CD4-positive, alpha-beta T cell treated with Interleukin-15 for 4 hours (primary cell): ENCODE measurements at places on chromosomes 7 and 10.

GRCh38 chr10:98858525-98858924 is 377.1 kb downstream of the HPSE2 start:
- DNase-seq, result no peak

DNA sequence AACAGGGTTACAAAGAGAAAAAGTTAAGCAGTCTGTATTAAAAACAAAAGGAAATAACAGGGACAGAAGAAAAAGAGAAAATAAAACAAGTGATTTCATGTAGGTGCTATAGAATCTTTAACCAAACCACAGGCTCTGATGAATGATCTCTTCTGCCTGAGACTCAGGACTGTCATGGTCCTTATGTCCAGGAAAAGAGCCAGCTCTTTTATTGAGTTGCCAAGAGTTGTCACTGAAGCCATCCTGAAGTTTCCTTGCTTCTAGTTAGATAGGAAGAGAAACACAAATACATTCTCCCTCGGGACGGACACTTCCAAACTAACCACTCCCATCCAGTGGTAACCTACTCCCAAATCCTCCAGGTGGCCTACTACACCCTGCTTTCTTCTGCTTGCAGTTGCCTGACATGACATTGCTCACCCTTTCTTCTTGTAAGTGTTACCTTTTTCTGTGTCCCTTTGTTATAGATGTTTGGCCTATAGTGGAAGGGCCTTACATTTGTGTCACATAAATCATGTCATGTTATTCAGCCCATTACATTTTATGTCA is 346.7 kb downstream of the NRG3 start:
- no peak for DNase-seq

GRCh38 chr10:69278446-69278963 is at the start of gene HK1:
HK1 (plus strand) TSS chr10:69278496.
- DNase-seq, result no peak

GRCh38 chr7:38512704-38513103 is 118.5 kb downstream of the AMPH start:
- no peak for DNase-seq

- no peak for DNase-seq
Measured at GRCh38 chr10:57102236-57102635, 741.2 kb upstream of the ZWINT start.

- DNase-seq, result peak; percentile 85
Measured at GRCh38 chr10:3782451-3783315, 2.3 kb downstream of the KLF6 start.

- peak; percentile 9 for DNase-seq
Measured at GRCh38 chr7:66631471-66631870, 2.8 kb downstream of the KCTD7 start.

DNA sequence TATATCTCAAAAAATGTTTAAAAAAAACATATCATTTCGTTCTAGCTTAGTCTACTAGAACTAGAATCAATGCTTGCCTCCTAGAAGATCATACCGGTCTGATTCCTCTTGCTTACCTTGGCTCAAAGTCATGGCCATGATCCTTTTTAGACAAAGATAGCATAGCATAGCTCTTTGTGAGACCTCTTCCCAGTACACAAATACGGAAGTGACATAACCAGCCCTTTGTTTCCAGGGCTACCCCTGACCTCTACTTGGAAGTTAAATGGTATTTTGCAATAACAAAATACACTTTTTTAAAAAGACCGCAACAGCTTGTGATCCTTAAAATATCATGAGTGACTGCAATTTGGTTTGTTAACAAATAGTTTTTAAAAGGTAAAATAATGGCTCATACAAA is 130.7 kb upstream of the NOBOX start:
- DNase-seq, result no peak

DNA sequence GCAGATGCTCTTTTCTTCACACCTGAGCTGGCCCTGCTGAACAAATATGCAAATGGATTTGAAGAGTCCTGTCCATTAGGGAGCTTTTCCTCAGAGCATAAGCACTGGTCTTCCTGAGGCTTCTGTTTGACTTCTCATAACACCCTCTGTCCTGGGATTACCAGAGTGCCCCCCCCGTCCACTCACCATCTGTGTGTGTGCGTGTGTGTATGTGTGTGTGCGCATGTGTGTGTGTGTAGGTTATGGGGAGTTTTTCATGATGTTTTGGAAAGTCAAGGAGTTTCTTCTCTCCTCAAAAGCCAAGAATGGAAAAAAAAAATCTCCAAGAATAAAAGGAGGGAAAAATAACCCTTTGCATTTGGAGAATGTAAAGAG is 57.7 kb upstream of the COMTD1 start:
- DNase-seq, result no peak

- DNase-seq, result no peak
Measured at GRCh38 chr10:42690449-42691360, 52.3 kb upstream of the ZNF33B start.

GRCh38 chr7:111763221-111763801 is 201.0 kb upstream of the IMMP2L start:
- DNase-seq, result no peak

- DNase-seq, result peak; percentile 54
Measured at GRCh38 chr10:5684971-5685763, 529 bp downstream of the TASOR2 start.

DNA sequence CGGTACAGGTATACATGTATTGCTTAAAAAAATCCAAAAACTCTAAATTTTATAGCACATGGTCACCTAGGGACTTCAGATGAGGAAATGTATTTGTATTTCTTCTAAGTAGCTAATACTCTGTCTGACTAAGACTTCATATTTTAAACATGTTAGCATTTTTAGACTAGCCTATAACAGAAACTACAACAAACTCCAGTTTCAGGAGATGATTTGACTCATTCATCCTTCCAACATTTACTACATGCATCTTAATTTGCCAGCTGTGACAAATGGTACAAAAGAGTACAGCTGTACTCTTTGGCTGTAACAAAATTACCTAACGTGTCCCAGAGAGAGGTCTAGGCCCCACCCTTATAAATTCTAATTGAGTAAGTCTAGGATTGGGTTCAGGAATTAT is 22.2 kb downstream of the TMEM209 start:
- no peak for DNase-seq

- DNase-seq, result peak; percentile 53
Measured at GRCh38 chr7:142784716-142785115, 13.9 kb downstream of the PRSS2 start.

GRCh38 chr7:259751-260405 is 30.1 kb upstream of the FOXL3 start:
- no peak for DNase-seq

DNA sequence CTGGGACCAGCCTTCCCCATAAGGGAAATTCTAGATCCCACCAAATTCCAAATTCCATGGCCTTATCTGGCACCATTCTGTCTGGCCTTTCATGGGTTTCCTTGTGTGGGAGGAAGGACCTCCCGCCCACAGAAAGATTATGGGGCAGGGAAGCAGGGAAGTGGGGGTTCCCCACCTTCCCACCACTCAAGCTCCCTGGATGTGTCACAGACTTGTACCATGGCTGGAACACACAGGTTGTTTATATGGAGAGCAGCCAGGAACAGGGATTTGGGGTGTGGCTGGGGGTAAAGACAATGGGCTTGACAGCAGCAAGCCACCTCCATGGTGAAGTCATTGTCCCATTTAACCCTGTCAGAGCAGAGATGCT is 18.3 kb downstream of the UNC5B start:
- DNase-seq, result no peak

DNA sequence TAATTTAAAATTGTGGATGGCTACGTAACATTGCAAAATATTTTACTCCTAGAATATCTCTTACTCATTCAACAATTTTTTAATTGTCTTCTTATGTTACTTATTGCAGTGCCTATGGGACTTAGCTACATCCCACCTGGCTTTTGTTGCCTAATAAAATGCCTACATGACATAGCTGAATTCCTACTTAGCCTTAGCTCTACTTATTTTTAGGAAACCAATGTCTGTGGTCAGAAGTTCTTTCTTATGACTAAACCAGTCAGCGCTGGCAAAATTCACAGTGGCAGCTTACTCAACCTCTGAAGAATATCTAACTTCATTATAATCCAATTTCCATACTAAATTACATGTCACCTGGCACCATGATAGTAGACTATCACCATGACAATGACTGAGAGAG is 1612.4 kb upstream of the LRRTM3 start:
- DNase-seq, result no peak
